Suprapubic skin (tissue), 4 donors: ENCODE measurements at places on chromosomes 3 and 15. TPM values are rescaled to one million over a fixed set of nuclear protein-coding genes. Genes with fewer than 3 reads are reported as not detected.

GOLGA8N gene
- 23.3 TPM for total RNA-seq

DNA sequence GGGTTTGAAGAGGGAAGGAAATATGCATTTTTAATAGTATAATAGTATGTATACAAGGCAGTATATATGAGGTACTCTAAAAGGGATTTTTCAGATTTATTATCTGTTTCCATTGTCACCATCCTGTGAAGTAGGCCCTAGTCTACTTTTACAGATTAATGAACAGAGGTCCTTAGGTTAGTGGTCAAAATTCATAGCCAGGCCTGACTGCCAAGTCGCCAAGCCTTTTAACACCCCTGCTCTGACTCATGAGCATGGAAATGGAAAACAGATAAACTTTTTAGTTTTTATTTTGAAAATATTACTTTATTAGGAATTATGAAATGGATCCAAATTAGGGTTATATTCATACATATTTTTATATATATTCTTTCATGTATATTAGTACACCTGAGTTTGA lies 146.9 kb downstream of the BBX start:
- no peak for DNase-seq

GRCh38 chr15:57706405-57707209 lies at the start of gene POLR2M:
Gene POLR2M, plus strand, starts transcription at chr15:57706714. Its CDS starts 129 bp downstream, at chr15:57706843.
- DNase-seq, result peak; percentile 98

DNA sequence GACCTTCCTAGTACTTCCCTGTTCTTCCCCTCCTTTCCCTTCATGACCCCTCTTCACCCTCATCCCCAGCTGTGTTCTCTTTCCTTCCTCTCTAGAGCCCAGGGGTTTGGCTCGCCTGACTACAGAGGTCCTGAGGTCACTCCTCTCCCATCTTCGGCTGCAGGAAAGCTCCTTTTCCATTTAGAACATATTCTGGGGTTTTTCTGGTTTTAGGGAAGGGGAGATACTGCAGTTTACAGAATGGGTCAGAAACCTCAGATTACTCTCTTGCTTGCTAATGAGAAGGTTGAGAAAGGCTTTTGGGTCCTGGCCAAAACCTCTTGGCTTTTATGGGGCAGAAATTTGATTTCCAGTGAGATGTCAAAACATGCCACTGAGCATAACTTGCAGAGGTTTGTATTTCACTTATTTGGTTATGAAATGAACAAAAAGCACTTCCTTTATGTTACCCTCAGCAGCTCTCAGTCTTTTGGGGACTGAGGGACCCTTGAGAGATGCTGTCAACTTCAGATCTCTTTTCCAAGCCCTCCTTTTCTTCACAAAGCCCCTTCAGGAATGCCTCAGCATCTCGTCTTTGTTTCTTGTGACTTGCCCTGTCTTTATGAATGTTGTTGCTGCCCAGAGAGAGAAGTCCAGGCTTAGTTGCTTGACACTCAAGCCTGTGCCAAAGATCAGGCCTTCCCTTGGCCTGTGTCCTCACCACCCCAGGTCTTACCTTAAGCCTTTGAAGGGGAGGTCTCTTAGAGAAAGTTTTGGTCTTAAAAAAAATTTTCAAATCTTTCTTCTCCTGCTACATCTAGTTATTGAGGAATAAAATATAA lies 121.7 kb upstream of the TPM1 start:
- DNase-seq, result no peak

GRCh38 chr3:66692042-66692765 lies 191.4 kb upstream of the LRIG1 start:
- DNase-seq, result no peak

- peak; percentile 55 for DNase-seq
Measured at GRCh38 chr15:76197703-76198455, 113.4 kb downstream of the ETFA start.

CCDC39 gene
- not detected for total RNA-seq

DNA sequence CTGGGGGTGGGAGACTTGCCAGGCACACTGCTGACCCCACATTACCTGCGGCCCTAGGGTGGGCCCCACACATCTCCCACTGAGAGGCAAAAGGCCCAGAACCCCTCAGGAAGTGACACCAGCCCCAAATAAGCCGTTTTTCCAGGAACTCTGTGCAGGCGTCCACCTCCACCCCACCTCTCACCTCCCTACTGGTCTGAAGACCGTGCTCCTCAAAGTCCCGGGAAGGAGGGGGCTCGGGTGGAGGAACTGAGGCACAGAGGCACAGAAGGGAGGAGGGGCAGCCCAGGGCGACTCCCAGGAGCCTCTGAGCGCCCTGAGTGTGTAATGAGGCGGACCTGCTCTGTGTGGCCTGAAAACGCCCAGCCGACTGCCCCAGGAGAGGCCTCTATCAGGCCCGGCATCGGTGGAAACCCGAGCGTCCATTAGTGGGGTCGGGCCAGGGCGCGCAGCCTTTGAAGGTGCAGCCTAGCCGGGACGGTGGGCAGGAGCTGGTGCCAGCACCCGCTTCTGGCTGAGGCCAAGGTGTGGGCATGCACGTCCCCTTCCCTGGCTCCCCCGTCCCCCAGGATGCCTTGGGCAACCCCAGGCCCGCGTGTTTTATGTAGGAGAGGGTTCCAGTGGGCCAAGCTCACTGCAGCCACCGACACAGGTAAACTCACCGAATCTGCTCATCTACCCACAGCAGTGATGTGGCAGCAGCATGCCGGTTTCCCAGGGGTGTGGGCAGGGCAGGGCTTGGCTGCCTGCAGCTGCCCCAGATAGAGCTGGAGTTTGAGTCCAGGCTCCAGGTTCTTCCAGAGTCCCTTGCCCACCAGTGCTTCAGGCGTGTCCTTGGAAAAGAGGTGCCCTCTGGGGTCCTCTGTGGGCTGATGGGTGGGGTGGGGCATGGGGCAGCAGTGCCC lies 55.8 kb downstream of the DNAJB8 start:
- DNase-seq, result no peak

- DNase-seq, result no peak
Measured at GRCh38 chr3:54878145-54878544, 49.7 kb downstream of the LRTM1 start.

PAQR9 gene
- not detected for total RNA-seq

- DNase-seq, result no peak
Measured at GRCh38 chr3:120192579-120192978, 92.4 kb downstream of the GPR156 start.

- no peak for DNase-seq
Measured at GRCh38 chr15:31484986-31485385, 158.4 kb downstream of the KLF13 start.

DNA sequence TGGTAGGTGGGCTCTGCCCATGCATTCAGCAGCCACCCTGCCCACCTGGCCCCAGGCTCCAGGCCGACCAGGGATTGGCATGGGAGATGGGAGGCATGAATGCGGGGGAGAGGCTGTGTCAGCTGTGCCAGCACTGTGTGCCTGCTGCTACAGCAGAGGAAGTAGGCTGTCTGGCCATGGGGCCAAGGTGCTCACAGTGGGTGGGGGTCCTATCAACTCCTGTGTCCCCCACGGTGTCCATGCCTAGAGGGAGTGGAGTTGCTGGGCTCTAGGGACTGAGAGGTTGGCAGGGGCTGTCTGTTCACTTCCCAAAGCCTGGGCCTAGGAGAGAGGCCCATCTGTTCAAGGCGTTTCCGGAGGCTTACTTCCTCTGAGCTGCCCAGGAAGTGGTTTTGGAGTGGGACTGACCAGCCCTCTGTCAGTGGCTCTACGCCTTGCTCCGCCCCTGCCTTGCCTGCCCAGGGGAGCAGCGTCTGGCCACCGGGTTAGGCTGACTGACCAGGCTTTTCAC lies 5.8 kb downstream of the PRKCD start:
- no peak for DNase-seq

ZNF80 gene
- total RNA-seq, result not detected

B3GALNT1 gene
- 7.0 TPM for total RNA-seq

A4GNT gene
- total RNA-seq, result not detected

- DNase-seq, result no peak
Measured at GRCh38 chr3:152192936-152193672, 75.6 kb upstream of the MBNL1 start.

ZNF860 gene
- 3.4 TPM for total RNA-seq

- DNase-seq, result no peak
Measured at GRCh38 chr3:150763841-150764483, 993 bp upstream of the SIAH2 start.

DNA sequence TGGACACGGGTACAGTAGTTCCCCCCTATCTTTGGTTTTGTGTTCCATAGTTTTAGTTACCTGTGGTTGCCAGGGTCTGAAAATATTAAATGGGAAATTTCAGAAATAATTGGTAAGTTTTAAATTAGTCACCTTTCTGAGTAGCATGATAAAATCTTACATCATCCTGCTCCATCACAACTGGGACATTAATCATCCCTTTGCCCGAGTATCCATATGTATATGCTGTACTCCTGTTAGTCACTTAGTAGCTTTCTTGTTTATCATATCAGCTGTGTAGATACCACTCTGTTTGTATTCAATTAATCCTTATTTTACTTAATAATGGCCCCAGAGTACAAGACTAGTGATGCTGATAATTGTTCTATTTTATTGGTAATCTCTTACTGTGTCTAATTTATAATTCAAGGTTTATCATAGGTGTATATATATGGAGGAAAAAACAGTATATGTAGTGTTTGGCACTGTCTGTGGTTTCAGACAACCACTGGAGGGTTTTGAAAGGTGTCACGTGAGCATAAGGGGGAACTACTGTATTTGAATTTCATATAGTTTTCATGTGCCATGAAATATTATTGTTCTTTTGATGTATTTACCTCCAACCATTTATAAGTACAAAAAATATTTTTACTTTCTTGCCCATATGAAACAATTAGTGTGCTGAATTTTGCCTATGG lies 41.4 kb downstream of the CTDSPL2 start:
- no peak for DNase-seq

GRCh38 chr3:177928172-177928873 lies 607.9 kb upstream of the KCNMB2 start:
- DNase-seq, result no peak

GRCh38 chr15:85340321-85340665 lies 40.1 kb upstream of the AKAP13 start:
- no peak for DNase-seq

GRCh38 chr3:29466442-29466841 lies 185.6 kb downstream of the RBMS3 start:
- DNase-seq, result no peak

DNA sequence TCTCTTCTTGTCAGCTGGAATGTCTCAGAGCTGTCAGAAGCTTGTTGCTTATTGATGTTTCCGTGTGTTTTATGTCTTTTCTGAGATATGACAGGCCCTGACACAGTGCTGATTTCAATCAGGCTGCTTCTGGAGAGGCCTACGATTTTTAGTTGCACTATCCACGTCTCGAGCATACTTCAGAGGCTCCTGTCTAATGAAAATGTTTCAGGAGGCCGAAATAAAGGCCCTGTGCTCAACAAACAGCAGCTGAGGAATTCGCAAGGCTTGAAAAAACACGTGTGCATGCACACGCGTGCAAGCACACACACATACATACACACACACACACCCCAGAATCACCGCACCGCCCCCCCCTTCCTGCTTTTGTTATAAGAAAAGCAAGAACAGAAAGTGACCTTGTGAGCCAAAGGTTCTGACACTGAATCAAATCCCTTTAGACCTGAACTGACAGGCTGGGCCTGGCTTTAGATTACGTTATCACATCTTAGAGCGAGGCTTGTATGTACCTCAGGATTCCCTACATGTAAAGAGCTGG lies 296.6 kb downstream of the NR2F2 start:
- DNase-seq, result no peak

DNA sequence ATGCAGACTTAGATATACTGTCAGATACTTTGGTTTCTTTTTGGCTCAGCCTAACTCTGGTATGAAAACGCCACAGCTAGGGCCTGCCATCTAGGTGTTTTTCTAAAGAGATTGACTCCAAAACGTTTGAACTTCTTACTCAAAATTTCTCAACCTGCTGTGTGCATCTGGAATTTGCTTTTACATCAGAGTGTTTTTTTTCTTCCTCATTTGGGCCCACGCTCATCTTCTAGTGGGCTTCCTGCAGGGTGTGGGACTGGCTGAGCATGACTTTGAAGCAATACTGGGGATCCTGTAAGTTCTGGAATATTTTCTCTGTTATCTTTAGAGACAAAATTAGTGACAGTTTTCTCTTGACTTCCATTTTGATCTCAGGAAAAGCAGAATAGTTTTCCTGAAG lies 117.8 kb downstream of the NR1D2 start:
- DNase-seq, result no peak

GRCh38 chr3:141811348-141811747 lies 48.1 kb downstream of the GRK7 start:
- DNase-seq, result no peak

CHRFAM7A gene
- total RNA-seq, result not detected

DNA sequence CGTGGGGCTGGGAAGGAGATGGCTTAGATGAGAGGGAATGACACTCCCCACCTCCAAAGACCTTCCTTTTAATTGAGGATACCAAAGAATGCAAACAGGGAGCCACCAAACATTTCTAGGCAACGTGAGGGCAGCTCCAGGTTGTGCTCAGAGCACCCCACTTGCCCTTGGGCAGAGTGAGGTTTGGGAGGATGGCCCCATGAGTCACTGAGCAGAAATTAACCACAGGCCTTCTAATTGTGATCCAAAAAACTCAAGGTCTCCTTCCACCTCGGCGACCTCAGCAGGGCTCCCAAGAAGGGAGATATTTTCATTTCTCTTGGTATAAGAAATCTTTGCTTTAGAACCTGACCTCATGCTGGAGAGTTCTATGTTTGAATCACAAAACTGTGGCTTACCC lies 305.0 kb upstream of the TPM1 start:
- no peak for DNase-seq

DNA sequence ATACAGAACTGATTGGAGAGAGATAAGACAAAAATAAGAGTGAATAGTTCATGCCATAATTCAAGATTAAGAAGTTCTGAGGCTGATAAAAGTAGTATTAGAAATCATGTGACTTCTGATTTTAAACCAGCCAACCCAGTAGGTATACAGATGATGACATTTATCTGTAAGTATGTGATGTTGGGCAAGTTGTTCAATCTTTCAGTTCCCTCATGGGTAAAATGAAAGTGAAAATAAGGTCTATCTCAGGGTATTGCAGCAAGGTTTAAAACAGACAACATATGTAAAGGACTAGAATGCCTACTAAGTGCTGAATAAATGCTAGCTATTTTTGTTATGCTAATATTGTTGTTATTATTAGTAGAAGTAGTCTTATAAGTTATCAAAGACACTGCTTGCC lies 1055.7 kb downstream of the NAALADL2 start:
- DNase-seq, result no peak

DNA sequence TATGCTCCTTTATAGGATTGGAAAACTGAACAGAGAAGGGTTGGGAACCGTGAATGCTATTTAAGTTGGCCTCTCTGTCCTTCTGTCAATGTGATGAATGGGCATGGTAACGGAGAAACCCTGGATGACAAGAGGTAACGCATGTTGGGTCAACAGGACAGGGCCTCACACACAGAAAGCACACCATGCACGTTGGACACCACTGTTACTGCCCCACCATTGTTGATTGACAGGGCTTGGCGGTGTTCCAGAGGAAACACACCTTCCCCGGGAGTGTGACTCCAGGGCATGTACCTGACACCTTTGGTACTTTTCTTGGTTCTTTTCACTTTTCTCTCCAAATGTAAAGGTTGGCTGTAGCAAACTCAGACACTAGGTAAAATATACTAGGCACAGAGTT lies 548.5 kb downstream of the OCA2 start:
- no peak for DNase-seq

SLC28A2 gene
- total RNA-seq, result not detected

ALS2CL gene
- 212 TPM for total RNA-seq

- DNase-seq, result peak; percentile 95
Measured at GRCh38 chr3:38138349-38139190, at the start of gene MYD88. Gene MYD88, plus strand, starts transcription at chr3:38138661. Its CDS starts 40 bp downstream, at chr3:38138701.

GRCh38 chr3:12175844-12176453 lies 17.2 kb upstream of the TIMP4 start:
- no peak for DNase-seq

NPAP1 gene
- total RNA-seq, result not detected
